ENCODE measurements at places on chromosomes 1 and 21. TPM values are rescaled to one million over a fixed set of nuclear protein-coding genes. Genes with fewer than 3 reads are reported as not detected.
A peak's percentile ranks its signal among the peaks of the same experiment; 100 is the strongest.

GRCh38 chr1:205074084-205074483 lies 10.2 kb downstream of the TMEM81 start:
- no peak for DNase-seq

The MKNK1 gene
- total RNA-seq: 27.9 TPM

The CD1C gene
- 0.37 TPM for total RNA-seq

GRCh38 chr1:202143011-202143767 lies 1.3 kb downstream of the ARL8A start:
- DNase-seq: peak; percentile 27

DNA sequence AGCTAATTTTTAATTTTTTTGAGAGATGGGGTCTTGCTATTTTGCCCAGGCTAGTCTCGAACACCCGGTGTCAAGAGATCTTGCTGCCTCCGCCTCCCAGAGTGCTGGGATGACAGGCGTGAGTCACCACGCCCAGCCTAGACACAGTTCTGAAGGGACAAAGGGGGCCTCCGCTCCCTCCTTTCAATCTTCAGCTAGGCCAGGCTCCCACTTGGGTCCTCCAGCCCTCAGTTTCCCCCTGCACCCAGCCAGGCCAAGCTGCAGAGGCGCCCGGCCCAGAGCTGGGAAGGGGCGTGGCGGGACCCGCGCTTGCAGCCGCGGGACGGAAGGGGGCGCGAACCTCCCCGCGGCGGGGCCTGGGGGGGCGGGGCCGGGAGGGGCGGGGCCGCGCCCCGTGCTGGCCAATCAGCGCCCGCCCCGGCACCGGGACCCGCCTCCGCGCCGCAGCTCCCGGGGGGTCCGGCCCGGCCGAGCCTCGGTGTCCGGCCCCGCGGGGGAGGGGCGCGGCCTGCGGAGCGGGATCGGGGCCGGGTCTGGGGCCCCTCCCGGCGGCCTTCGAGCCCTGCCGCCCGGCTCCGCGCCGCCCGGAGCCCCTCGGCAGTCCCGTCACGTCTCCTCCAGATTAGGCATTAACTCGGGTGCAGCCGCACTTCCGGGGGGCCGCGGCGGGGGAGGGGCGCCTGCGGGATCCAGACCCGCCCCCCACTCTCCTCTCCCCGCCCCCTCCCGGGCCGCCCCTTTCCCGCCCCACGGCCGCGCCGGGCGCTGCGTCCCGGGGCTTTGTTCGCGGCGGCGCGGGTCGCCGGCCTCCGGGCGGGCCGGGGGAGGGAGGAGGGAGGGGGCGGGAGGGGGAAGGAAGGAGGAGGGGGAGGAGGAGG lies 559 bp upstream of the AGRN start:
- DNase-seq: peak; percentile 74

The LCE2B gene
- not detected for total RNA-seq

- peak; percentile 60 for DNase-seq
These were observed 390 bp downstream of the ZFP69B start for GRCh38 chr1:40450495-40451237.

GRCh38 chr1:182601913-182602312 lies 2.3 kb downstream of the RGS16 start:
- no peak for DNase-seq

DNA sequence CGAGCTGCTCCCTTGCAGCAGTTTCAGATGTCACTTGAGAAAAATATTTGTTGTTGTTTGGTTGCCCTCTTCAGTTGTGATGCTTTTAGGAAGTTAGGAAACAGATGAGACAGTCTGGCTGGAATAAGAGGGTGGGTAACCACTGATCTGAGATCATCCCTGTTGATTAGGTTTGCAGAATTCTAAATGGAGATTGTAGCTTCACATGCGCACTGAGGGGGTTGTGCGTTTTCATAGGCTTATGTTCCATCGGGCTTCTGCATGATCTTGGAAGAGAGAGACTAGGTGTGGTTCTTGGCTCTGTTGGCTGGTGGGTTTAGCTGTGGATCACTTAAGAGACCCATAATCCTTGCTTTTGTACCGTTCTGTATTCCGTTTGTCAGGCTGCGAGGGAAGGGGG lies 108.1 kb downstream of the CAMTA1 start:
- DNase-seq: no peak

The LRRIQ3 gene
- 2.9 TPM for total RNA-seq

GRCh38 chr1:206003854-206004800 lies 932 bp upstream of the RAB7B start:
- no peak for DNase-seq

The MASP2 gene
- total RNA-seq: 0.18 TPM

DNA sequence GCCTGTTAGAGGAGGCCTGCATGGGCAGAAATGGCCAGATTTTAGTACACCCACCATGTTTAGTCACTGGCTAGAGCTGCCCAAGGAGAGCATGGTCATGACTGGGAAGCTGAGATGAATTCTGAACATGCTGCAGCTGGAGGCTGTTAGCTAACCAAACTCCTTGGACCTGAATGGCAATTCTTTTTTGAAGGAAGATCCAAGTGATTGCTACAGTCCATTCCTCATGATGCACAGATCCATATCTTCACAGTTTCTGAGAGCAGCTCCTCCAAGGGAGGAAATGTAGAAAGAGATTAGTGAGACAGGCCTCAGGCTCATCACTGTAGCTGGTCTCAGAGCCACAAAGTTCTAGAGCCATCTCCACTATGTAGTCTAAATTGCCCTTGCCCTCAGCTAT lies 11.1 kb downstream of the ZFYVE9 start:
- no peak for DNase-seq

The CD244 gene
- total RNA-seq: 1.8 TPM

The FUBP1 gene
- 215 TPM for total RNA-seq

The GSTM1 gene
- total RNA-seq: not detected

The PACC1 gene
- total RNA-seq: 16.9 TPM

- no peak for DNase-seq
These were observed 39.0 kb upstream of the PPP1R15B start for GRCh38 chr1:204450461-204451257.

GRCh38 chr1:235675152-235675890 lies 25.7 kb upstream of the GNG4 start:
- DNase-seq: no peak

The ARF1 gene
- total RNA-seq: 379 TPM

- DNase-seq: no peak
These were observed 986 bp upstream of the RNF186 start for GRCh38 chr1:19815801-19816736.

The DYRK3 gene
- total RNA-seq: 11.7 TPM

The CFHR3 gene
- total RNA-seq: not detected

The CLCA2 gene
- total RNA-seq: not detected

The CTTNBP2NL gene
- 2.5 TPM for total RNA-seq

DNA sequence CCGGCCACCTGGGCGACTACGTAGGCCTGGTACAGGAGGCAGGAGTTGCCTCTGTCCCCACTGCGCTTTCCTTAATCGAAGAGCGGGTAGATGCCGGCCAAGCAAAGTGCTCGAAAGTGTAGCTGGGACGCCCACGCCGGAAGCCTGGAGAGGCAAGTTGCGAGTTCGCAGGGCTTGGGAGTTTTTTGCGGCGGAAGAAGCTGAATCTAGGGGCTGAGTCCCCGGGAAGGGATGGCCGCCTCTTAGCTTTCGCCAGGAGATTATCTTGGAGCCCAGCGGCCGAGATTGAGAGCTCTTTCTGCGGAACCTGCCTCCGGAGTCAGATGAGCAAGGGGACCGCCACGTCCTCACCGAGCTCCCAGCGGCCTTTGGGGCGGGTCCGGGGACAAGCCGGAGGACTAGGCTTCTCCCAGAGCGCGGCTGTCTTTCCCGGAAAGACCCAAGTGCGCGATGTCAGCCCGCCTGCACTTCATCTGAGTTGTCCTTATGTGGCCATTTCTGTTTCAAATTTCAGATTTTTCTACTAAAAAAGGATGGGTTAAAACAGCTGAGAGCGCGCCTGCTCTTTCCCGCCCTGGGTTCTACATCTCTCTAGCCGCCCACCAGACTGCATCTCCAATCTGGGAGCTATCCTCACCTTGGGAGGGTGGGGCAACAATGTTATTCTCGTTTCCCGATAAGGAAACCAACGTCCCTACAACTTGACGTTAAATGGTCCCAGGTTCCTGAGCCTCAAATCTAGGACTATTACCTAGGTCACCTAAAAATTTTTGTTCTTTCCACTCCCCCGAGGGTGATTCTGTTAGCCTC lies 12.4 kb upstream of the TBX15 start:
- no peak for DNase-seq

The ACOT11 gene
- 0.37 TPM for total RNA-seq

The TINAGL1 gene
- total RNA-seq: not detected

The GBP7 gene
- total RNA-seq: 0.13 TPM

DNA sequence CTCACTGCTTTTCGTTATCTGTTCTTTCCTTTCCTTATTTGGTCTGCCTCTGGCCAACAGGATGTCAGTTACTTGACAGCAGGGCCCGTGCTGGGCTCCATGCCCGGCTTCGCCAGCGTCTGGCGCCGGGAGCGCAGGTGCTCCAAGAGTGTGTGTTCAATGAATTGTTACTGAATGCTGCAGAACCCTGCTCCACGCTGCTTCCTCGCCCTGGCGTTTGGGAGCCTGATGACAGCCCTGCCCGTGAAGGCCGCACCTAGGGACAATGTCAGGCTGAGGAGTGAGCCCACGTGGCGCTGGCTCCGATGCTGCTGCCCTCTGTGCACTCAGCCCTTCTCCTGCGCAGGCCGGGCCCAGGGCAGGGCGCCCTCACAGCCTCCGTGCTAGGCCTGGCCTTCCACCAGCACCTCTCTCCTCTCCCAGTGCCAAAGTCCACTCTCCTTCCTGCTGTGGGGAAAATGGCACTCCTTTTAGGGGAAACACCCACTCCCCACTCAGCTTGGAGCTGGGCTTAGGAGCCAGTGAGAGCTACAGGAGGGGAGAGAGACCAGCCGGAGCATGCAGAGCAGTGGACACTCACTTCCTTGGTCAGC lies 51.4 kb downstream of the ACBD3 start:
- DNase-seq: no peak

- no peak for DNase-seq
These were observed 19.1 kb downstream of the SELP start for GRCh38 chr1:169610858-169611257.

DNA sequence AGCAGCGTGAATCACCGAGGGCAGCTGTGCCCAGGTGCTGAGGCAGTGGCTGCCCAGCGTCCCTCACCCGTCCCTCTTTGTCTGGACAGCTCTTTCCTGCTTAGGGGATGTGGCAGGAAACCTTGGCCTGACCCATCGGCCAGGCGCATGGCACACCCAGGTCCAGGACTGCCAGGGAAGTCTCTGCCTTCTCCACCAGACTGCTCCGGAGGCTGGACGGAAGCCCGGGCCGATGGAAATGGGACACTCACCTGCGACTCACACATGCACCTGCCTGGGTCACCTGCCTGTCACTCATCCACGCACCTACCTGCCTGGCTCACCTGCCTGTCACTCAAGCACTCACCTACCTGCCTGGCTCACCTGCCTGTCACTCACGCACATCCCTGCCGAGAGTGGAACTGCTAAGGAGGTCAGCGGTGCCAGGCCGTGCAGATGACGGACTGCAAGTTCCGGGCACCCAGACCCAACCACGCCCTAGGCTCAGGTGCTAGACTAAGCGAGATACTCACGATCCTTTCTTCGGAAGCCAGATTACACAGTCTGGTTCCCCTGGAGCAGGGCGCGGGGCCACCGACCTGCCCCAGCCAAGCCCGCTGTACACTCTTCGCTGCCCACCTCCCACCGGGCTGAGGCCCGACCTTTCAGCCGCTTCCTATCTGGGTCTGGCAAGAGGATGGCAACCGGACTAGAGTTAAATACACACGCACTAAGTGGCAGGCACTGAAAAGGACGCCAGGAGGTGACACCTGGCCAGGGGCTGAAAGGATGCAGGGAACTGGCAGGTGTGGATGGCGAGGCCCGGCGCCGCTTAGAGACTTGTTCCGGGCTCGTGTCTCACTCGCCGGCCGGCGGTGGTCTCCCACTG lies 1.1 kb downstream of the UBE2J2 start:
- DNase-seq: peak; percentile 23

The TMPRSS2 gene
- total RNA-seq: not detected

GRCh38 chr1:160207771-160208556 lies 2.8 kb downstream of the PEA15 start:
- DNase-seq: no peak
